NT2/D1 (cell line): ENCODE measurements at places on chromosomes 3 and 15.

DNA sequence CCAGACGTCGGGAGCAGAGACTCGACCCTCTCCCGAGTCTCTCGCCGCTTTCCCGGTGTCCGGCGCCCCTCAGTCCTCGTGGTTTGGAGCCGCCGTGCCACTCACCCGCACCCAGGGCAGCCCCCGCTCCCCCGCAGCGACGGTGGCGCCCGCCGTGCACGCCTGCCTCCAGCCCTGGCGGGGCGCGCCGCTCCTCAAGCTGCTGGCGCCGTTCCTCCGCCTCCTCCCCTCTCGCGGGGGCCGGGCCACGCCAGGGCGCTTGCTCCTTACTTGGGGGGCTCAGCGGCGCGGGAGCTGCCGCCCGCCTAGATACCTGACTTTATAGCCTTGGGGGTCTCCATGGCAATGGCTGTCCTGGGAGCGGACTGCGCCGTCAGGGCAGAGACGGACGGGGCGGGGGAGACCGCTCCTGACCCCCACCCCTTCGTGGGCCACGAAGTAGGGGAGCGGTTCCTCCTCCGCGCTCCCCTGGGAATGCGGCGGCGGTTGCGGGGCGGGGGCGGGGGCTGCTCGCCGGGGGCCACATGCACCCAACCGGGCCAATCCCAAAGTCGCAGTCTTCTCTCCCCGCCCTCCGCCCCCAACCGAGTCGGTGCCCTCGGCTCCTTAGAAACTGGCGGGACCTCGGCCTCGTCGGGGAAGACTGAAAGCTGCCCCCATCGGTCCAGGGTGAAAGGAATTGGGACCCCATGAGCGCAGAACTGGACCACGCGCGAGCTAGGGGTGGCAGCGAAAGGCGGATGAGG is at the start of gene ANKRD63:
ANKRD63 (minus strand) TSS at position 196 of the 746 bp plus-strand sequence. CDS start 478 bp downstream, outside the sequence.
- DNase-seq: no peak

DNA sequence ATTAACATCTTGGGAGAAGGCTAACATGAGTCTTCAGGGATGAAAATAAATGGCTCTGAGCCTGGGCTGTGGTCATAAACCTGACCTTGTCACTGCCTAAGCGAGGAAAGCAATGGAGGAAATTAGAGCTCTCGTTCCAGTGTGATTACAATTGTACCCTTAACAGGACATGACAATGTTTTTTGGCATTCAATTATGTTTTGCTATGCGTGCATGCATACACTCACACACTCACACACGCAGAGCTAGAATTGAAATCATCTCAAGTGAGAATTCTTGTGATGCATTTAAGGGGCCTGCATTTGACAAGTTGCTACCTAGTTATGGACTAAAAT is 24.1 kb downstream of the ZNF80 start:
- no peak for DNase-seq

DNA sequence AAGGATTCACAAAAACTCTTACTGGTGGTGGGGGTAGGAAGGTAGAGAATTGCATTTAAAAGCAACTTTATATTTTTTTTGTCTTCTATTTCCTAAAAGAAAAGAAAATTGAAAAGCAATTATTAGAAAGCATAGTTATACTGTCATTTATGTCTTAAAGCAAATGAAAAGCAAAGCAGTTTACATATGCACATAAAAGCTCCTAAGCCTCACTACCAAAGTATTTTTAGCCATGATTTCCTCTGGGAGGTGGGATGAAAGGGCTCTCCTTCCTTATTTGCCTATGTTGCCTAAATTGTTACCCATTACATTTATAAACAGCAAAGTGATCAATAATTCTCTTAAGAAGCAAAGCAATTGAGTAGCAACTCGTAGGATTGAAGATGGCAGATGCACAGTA is 7.0 kb downstream of the ZNF445 start:
- DNase-seq: no peak

DNA sequence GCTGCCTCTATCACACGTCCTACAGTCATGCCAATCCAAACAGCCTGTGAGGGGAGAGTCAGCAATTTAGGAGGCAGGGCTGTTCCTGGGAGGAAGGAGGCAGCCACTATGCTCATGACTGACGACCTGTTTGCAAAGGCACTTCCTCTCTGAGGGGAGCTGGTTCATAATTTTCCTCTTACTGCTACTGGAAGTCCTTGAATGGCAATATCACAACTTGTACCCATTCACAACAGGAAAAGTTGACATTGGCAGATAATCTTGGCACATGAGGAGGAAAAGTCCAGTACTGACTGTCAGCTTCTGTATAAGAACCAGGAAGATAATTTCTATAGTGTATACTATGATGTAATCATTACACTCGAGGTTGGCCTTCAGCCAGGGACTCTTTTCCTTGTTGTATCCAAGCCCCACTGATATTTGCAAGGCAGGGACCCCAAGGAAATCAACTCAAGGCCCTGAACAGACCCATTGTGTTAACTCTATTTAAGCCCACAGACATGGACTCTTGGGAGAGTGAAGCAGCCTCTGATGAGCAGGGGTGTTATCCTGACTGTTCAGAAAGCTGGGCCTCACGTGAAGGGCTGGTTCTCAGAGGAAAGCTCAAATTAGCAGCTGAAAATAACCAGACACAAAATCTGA is 267.3 kb upstream of the ADAMTS9 start:
- no peak for DNase-seq

- DNase-seq: no peak
Observed at GRCh38 chr3:26708501-26708900, 85.9 kb downstream of the LRRC3B start.

GRCh38 chr3:161414907-161415306 is 43.6 kb upstream of the SPTSSB start:
- no peak for DNase-seq

DNA sequence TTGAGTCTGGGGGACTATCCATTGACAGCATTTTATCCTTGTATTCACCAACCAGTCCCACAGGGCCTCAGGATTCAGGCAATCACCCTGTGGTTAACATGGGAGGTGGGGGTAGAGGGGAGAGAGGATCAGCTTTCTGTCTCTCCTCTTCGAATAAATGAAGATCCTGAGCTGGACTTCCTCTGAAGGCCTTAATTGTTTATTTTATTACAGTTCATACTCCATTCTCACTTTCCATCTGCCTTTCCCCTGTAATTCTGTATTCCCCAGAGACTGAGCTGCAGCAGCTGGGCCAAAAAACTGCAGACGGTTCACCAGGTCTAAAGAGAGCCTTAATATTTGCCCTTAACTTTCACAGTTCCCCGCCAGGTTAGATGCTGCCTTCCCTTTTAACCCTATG is 11.9 kb downstream of the TAGLN3 start:
- DNase-seq: no peak

DNA sequence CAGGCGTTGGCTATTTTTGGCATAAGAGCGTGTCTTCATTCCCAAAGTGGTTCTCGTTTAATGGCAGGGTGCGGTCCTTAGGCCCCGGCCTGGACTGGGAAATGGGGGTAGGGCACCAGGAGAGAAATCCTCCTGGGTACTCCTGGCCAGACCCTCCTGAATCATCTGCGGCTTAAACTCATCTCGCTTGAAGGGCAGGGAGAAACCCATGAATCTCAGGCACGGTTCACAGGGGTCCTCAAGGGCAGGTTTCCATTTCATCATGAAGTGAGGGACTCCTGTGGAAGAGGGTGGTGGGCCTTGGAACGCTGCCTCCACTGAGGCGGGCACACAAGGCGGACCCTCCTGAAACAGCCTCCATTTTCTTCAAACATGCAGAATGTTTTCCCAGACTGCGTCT is 48.4 kb downstream of the KLF13 start:
- DNase-seq: no peak

GRCh38 chr3:149619136-149619535 is 38.7 kb downstream of the WWTR1 start:
- DNase-seq: no peak

GRCh38 chr15:33722005-33722672 is 246.2 kb upstream of the CHRM5 start:
- DNase-seq: no peak

DNA sequence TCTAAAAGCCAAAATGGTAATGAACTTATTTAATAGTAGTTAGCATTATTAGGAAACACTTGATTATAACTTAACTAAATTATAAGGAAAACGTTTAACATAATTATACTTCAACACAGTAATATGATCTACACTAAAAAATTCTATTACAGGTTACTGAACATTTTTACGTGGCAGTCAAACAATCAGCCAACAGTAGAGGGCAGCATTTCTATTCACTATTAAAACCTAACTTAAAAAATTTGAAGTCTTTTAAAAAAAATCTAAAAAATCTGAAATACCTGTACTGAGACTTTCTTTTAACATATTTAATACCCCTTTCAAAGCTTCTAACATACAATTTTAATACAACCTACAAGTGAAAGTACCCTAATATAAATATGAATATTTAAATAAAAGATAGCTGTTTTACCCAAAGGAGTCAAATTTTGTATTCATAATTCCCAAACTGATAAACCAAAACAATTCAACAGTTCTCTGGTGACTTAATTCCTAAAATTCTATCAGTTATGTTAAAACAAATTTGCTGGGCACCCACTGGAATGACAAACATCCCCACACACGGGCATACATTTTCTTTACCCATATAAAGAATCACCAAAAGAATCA is 41.5 kb downstream of the DLG1 start:
- peak; percentile 32 for DNase-seq

GRCh38 chr3:47385007-47385406 is 4.2 kb downstream of the PTPN23 start:
- no peak for DNase-seq

DNA sequence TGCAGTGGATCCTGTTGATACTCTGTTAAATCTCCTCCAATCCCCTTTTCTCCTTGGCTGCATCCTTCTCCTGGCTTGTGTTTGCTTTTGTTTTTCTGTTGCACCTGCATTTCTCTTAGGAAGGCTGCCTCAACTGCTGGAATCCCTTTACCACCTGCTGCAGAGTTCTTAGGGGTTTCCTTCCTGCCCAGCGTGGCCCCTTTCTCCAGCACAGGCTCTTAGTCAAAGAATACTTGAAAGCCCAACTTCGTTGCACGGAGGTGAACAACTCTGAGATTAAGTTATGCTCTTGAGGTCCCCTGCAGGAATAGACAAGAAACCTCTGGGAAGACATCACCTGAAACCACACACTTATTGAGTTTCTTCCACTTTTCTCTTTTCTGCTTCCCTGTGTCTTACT is 121.6 kb upstream of the GRM7 start:
- no peak for DNase-seq

- DNase-seq: no peak
Observed at GRCh38 chr15:75671730-75672602, 24.3 kb downstream of the SNX33 start.
